NCI-H748 treated with DMSO at 0.1 percent for 48 hours (cell line): ENCODE measurements at places on chromosomes 16 and 17.

GRCh38 chr17:70105641-70106040 is 30.6 kb downstream of the KCNJ16 start:
- no peak for DNase-seq

DNA sequence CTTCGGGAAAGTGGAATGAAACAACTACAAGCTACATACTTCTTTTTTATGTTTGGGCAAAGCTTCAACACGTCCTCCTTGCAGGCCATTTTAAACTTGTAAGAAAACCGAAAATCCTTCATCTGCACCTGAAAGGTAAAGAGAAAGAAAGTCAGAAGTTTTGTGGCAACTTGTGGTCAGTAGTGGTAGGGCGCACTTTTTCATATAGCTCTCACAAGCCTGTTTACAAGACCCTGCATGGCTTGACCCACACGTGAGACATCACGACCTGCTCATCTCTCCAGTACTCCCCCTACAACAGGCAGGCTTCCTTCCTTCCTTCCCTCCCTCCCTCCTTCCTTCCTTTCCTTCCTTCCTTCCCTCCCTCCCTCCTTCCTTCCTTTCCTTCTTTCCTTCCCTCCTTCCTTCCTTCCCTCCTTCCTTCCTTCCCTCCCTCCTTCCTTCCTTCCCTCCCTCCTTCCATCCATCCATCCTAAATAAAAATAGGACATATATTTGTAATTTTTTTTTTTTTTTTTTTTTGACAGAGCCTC is 48.7 kb upstream of the CLEC18B start:
- no peak for DNase-seq

- DNase-seq = no peak
Observed at GRCh38 chr16:84907051-84907450, 87.3 kb downstream of the CRISPLD2 start.

- DNase-seq = no peak
Observed at GRCh38 chr17:36978810-36979564, 30.2 kb downstream of the AATF start.

DNA sequence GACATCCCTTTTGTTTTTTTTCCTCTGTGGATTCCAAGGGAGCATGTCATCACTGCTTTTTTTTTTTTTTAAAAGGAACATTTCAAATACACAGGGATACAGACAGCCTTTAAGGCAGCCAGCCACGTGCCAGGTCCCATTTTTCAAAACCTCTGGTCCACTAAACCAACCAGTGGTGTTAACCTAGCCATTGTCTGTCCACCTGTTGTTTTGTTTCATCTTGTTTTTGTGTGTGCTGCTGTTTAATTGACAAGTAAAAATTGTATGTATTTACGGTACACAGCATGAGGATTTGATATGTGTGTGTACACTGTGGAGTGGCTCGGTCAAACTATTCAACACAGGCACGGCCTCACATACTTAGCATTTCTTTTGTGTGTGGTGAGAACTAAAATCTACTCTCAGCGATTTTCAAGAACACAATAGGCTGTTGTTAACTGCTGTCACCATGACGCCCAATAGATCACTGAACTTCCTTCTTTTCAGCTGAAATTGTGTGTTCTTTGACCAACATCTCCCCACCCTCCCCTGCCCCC is 19.2 kb downstream of the TMEM114 start:
- peak; percentile 64 for DNase-seq

DNA sequence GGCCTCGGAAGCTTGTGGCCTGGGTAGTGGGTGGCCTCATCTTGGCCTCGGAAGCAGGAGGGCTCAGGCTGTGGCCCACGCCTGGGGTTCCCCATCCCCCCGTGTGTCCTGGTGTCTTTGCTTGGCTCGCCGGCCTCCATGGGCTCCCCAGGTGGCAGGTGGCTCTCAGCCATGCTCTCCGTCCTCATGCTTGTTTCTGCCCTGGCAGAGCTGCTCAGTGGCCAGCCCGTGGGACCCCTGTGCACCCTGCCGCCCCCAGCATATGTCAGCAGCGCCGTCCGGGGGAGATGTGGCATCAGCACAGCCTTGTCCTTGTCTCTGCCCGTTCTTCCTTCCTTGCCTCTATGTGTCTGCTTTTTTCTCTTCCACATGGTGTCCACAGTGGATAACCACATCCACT is 38.5 kb downstream of the TBCD start:
- DNase-seq = no peak

GRCh38 chr17:49292901-49293300 is 62.3 kb upstream of the PHOSPHO1 start:
- DNase-seq = no peak

DNA sequence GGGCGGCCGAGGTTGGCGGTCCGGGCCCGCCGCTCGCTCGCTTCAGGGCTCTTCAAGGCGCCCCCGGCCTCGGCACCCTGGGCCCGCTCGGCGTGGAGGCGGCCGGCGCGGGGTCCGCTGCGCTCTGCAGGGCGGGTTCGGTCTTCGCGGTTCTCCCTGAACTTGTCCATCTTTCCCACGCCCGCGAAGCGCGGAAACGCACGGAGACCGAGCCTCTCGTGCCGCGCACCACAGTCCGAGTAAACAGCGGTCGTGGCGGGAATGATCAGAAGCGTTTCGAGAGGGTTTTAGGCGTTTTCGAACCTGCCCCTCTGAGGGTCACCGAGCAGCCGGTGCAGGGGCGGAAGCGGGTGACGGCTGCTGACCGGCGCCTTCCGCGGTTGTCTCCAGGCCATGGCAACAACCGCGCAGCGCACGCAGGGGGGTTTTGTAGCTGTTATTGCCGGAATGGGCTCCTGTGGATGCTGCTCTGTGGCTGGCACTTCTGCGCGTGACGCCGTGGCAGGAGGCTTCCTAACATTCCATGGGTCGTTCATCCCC is 414 bp downstream of the NARF start:
- DNase-seq = no peak

GRCh38 chr17:47239967-47240651 is 13.5 kb upstream of the ITGB3 start:
- no peak for DNase-seq

DNA sequence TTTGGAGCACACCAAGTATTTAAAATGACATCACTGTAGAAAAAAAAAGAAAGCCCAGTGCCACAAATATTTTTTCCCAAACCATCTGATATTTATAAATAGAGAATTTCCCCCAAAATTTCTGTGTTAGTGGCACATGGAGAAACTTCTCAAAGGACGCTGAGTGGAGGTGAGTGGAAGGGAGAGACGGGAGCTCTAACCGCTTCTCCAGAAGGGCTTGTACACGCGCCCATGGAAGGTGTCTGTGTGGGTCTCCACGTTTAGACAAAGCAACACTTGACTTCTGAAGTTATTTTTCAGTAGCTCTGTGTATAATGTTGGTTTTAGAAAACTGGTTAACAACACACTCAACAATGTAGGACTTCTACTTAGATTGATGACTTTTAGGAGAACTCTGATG is 1.0 kb downstream of the MYOCD start:
- DNase-seq = no peak

GRCh38 chr17:21462237-21462636 is 86.1 kb downstream of the KCNJ12 start:
- DNase-seq = no peak

- DNase-seq = no peak
Observed at GRCh38 chr16:30472328-30472942, at the start of gene ITGAL. TSS of gene ITGAL (plus strand) at chr16:30472742. CDS start at chr16:30472838, 96 bp downstream.

GRCh38 chr16:87309620-87310525 is 7.3 kb downstream of the C16orf95 start:
- DNase-seq = no peak

DNA sequence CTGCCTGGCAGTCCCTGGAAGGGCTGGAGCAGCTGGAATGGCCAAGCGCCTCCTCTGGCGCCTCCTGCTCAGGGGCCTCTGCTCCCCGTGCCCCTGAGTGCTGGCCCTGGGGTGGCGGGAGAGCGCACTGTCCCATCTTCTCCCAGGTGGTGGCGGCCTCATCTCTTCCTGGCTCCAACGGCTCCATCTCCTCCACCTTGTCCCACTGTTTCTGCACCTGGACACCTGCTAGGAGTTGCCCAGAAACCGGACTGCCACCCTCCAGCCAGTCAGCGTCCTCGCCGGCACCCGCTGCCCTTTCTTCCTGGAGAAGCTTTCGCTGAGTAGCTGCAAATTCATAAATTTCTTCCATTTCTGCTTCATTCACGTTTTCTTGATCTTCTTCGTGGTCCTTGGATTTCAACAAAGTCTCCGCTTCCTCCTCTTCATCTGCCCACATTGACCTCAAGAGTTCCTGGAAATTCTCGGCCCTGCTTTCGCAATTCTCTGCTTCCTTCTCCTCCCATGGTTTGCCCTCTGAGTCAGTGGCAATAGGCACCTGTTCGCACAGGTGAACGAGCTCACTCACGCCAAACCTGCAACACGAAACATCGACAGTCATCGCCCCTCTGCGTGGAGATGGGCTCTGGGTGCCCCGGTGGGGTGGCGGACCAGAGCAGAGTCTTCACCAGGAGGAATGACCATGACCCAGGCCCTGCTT is 13.7 kb upstream of the NLRC3 start:
- no peak for DNase-seq

DNA sequence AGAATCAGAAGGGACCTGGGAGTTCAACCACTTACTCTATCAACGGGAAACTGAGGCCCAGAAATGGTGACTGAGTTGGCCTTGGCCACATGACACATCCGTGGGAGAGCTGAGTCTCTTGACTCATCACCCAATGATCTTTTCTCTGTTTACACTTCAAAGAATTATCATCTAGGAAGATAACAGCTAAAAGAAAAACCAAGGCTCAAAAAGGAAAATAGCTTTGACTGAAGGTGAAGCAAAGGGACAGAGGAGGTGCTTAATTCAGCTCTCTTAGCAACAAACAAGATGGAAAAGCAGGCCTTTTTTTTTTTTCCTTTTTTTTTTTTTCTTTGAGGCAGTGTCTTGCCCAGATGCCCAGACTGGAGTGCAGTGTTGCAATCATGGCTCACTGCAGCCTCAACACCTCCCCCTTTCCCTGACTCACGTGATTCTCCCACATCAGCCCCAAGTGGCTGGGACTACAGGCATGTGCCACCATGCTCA is 16.7 kb downstream of the ERCC4 start:
- DNase-seq = no peak

- no peak for DNase-seq
Observed at GRCh38 chr16:53768167-53768566, 64.2 kb downstream of the FTO start.

- DNase-seq = no peak
Observed at GRCh38 chr16:4588386-4588785, 26.3 kb downstream of the UBALD1 start.

DNA sequence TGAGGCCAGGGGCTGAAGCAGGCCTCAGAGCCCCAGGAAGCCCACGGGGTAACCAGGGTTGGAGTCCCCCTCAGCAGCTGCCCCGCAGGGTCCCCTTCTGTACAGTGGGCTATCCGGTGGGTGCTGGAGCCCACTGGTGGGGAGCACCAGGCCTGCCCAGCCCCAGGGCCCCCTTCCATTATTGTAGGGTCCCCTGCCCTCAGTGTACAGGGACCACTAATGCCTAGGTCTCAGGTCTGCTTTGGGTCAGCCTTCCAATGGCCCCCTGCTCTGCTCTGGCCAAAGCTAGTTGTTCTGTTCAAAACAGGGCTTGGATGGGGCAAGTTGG is 1.1 kb downstream of the ADAM11 start:
- no peak for DNase-seq

GRCh38 chr16:54722210-54722676 is 208.4 kb upstream of the IRX5 start:
- no peak for DNase-seq

- DNase-seq = no peak
Observed at GRCh38 chr17:74930535-74931036, 5.1 kb upstream of the OTOP3 start.

DNA sequence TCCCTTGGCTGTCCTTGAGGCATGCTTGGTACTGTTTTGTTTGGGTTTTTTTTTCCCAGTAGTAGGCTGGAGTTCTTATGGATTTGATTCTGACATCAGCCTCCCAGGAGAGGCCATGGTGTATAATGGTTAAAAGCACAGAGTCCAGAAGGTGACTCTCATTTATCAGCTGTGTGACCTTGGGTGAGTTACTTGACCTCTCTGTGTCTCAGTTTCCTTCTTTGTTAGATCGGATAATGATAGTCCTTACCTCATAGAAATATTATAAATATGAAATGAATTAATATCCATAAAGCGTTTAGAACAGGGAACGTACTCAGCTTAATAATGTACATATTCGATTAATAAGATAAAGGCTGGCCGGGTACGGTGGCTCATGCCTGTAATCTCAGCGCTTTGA is 370.7 kb upstream of the HSBP1 start:
- DNase-seq = no peak

GRCh38 chr17:46832945-46833839 is 14.7 kb upstream of the WNT3 start:
- DNase-seq = no peak

DNA sequence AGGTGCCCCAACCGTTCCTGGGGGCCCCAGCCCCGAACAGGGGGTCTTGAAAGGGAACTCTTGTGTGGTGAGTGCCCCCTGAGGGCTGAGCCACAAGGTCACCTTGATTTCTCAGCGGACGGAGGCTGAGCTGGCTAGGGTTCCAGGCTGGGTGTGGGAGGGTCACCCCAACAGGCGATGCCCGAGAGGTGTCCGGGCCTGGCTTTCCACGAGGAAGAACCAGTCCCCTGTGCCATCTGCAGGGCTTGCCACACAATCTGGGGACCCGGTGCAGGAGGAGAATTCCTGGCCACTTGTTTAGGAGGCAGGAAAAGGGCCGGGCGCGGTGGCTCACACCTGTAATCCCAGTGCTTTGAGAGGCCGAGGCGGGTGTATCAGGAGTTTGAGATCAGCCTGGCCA is 16.8 kb upstream of the SLC38A10 start:
- no peak for DNase-seq
